NCI-H1105 (cell line): ENCODE measurements at places on chromosomes 7 and 10.

- DNase-seq, result no peak
These were observed 396 bp upstream of the TAF5 start for GRCh38 chr10:103367379-103367781.

- no peak for DNase-seq
These were observed 46.4 kb downstream of the MYPN start for GRCh38 chr10:68155615-68156210.

DNA sequence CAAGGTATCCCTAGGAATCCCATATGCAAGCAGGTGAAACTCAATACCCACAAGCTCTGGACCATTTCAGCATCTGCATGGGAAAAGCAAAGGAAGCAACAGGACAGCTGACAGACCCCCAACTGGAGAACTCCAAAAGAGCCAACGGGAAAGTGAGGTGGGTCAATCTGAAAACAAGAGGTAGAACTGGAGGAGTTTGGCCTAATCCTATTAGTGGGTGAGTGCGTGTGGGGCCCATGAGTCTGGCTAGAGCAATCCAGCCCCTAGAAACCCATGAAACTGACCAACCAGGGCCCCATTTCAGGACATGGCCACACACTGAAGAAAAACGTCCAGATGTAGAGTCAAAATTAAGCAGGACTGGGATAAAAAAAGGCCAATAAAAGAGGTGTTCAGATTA is 26.6 kb upstream of the WNT8B start:
- no peak for DNase-seq

DNA sequence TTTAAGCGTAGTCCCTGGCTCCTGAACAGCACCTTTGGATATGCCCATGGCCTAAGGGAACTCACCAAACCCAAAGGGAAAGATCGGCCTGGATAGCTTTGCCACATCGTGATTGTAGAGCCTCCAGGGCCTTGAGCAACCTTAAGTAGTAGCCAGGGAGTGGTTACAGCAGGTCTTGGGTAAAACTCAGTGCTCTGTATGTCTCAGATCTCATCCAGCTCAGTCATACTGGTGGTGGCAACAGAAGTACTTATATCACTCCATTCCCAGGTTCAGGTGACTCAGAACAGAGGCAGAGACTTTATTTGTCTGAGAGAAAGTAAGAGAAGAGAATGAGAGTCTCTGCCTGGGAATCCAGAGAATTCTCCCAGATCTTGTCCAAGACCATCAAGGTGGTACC is 39.1 kb upstream of the AASS start:
- DNase-seq, result no peak

DNA sequence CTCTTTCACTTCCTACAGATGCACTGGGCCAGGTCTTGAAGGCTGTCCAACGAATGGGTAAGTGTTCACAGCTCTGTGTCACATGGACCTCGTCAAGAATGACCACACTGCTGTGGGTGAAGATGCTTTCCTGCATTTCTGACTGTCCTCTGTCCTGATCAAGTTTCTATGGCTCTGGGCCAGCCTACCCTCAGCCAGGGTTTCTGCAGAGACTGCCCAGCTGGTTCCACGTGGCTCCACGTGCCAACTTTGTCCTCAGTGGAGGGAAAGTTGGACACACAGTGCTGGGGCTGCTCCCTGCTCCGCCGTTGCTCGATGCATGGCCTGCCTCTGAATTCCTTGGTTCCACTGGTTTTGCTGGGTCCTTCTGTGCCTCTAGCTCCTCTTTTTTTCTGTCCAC is 152.3 kb downstream of the EGFR start:
- no peak for DNase-seq

DNA sequence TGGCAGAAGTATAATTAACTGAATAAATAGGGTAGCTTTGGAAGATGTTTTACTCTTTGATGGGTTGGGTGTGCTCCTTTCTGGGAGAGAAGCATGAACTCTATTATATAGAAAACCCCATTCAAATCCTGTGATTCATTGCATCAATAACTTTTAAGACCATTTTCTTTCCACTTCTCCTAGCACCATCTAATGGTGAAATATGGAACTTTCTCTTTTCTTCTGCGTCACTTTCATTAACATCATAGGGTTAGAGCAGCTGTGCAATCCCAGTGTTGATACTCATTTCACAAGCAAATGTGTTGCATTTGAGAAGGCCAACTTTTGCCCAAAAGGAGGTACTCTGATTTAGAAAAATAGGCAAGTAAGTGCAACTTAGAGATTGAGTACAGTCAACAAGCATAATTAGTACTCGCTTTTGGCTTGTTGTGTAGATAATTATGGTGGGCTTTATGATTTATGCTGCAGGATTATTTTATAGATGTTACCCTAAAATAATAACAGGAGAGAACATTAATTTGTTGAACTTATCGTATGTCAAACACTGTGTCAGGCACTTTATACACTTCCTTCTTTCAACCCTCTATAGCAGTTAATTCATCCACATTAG is 92.9 kb downstream of the CPED1 start:
- DNase-seq, result peak; percentile 24

DNA sequence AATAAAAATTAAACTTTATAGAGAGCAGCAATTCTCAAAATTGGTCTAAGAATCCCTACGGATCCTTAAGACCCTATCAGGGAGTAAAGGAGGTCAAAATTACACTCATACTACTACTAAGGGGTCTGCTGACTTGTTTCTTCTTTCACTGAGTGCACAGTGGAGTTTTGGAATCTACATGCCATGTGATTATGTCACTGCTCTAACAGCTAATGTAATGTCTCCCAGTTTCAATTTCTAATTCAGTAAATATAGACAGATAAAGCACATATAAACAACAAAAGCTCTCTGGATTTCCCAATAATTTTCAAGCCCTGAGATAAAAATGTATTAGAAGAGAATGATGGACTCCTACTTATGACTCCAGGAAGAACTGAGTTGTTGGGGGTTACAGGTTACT is 74.6 kb downstream of the WAPL start:
- DNase-seq, result no peak

DNA sequence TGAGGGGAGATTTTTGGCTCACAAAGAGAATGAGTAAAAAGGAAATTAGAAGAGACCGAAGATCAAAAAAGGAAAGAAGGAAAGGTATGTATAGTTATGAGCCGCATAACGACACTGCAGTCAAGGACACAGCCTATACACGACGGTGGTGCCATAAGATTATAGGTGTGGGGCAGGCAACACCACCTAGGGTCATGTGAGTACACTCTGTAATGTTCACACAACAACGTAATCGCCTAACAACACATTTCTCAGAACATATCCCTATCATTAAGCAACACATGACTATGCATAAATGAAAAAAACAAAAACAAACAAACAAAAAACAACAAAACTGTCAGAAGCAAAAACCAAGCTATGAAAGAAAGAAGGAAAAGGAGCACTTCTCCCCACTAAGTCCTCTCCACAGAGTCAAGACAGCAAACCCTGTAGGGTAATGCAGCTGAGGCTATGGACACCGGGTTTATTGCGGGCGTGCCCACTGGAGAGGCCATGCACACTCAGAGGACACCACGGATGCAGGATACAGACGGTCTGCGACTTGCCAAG is 45.1 kb downstream of the PIP4K2A start:
- DNase-seq, result no peak

DNA sequence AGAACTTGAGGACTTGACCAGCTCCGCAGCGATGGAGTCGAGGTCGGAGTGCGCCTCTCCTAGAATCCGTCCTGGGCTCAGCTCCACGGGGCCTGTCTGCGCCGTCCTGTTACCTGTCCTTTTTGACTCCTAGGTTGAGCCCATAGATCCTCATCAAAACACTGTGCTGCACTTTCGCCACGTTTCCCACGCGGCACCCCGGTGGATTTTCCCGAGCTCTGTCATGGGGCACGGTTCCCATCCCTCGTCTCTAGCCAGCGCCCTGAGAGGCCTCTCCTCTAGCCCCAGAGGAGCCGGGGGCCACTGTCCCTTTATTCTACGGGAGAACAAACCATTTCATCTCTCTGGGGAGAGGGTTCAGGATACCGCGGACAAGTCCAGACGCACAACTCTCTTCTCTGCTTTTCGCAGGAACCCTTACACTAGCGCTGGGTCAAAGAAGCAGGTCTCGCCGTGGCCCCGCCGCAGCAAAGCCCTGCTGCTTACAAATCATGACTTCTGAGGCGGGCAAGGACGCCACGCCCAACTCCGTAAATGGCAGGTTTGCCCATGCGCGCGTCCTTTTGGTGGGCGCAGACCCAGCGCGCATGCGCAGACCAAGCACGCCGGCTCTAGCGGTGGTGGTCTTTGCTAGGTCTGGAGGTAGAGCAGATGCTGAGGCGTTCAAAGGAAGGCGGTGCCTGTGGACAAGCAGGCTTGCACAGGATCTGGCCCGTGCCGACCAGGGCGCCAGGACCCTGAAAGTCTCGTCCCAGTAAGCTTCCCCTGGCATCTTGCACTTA is 10.3 kb upstream of the ANKRD7 start:
- peak; percentile 90 for DNase-seq

- DNase-seq, result no peak
These were observed at the start of gene NODAL for GRCh38 chr10:70441161-70441894. NODAL (minus strand) TSS chr10:70441681; CDS start chr10:70441667, 14 bp downstream.

DNA sequence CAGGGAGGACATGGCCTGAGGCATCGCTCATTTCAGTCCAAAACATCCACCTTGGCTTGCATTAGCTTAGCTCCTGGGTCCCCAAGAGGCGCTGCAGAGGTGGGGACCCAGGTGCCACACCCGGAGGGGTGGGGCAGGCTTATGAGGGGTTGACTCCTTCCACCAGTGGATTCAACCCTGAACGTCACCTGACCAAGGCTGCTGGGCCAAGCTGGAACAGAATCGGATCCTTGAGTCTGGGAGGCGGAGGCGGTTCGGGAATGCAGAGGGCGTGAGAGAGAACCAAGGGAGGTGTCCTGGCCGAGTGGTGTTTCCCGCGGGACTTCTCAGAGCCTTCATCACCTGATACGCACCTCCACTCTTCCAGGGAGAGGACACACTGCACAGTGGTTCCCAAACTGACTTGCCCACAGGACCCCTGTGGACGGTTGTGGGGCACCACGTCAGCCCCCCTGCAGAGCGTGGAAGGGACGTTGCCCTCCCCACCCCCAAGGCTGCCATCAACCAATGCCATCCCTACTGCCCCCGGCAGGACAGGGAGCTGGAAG is 4.5 kb upstream of the MICALL2 start:
- no peak for DNase-seq

- DNase-seq, result no peak
These were observed 137.7 kb downstream of the RSU1 start for GRCh38 chr10:16679511-16679910.
